ENCODE measurements at places on chromosomes 6 and 20.

DNA sequence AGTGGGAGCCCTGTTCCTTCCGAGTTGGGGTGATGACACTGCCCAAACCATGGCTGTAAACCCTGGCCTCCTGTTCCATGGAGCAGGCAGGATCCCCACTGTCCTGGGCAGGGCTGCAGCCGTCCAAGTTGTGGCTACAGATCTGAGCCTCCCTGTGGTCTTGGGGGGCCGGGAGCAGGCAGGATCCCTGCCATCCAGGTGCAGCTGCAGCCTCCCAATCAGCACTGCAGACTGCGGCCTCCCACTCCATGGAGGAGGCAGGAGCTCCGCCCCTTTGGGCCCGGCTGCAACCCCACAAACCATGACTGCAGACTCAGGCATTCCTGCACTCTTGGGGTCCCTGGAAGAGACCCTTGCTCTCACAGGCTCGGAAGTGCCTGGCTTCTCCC lies 872.1 kb upstream of the GJE1 start:
- no peak for ATAC-seq

DNA sequence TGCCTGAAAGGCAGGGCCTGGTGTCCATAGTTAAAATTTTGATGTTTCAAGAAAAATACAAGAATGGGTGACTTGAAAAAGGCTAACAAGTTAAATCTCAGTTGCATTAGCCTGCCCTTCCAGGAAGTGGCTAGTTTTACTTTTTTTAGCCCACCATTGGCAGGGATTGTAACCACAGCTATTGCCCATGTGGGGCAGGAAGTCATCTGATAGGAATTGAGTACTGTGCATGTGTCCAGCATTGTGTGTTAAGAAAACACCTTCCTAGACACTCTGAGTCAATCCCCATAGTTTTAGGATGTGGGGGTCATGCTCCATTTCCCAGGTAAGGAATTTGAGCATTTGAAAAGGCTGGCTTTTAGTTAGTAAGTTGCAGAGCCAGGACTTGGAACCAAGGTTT lies 26.9 kb downstream of the LYRM2 start:
- no peak for ATAC-seq

DNA sequence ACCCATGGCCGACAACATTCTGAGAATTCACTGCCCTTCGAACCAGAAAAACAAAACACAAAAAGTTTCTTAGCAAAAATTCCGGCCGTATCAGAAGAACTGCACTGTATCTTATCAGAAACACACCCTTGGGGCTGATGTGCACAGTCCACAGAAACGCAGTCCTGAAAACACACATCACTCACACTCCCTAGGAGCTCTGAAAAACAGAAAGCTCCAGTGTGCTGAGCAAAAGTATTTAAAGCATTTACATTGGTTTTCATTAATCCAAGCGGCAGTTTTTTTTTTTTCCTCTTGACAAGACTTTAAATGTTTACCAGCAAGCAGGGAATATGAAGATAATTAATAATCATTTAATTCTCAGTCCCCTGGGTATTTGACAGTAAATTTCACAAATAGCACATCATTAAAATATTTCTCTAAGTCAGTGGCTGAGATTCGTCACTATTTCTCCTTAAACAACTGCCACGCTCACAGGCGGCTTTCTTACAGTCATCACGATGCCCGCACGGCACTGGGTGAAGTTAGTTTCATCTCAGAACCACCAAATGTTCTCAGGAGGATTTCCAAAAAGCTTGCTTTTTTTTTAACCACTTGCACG lies 13.3 kb downstream of the NFATC2 start:
- ATAC-seq: no peak

- no peak for ATAC-seq
Measured at GRCh38 chr20:16352321-16352720, 220.9 kb downstream of the KIF16B start.

GRCh38 chr6:158358450-158359077 lies 46.3 kb downstream of the TULP4 start:
- no peak for ATAC-seq

- no peak for ATAC-seq
Measured at GRCh38 chr20:62031462-62032092, 34.1 kb downstream of the TAF4 start.

- no peak for ATAC-seq
Measured at GRCh38 chr6:159108426-159108985, 60.7 kb upstream of the FNDC1 start.

DNA sequence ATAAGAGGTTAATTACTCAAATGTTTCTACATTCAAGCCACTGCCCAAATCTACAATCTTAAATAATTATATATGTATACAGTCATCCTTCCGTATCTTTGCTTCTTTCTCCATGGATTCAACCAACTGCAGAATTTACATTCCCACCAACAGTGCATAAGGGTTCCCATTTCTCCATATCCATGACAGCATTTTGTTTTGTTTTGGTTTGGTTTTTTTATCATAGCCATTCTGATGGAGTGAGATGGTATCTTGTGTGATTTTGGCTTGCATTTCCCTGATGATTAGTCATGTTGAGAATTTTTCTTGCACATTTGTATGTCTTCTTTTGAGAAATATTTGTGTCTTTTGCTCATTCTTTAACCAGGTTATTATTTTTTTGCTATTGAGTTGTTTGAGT lies 198.5 kb downstream of the C6orf118 start:
- ATAC-seq: no peak

GRCh38 chr6:136129365-136129764 lies 120.7 kb downstream of the MTFR2 start:
- ATAC-seq: no peak

- ATAC-seq: no peak
Measured at GRCh38 chr20:18662279-18663040, 74.6 kb downstream of the DTD1 start.

DNA sequence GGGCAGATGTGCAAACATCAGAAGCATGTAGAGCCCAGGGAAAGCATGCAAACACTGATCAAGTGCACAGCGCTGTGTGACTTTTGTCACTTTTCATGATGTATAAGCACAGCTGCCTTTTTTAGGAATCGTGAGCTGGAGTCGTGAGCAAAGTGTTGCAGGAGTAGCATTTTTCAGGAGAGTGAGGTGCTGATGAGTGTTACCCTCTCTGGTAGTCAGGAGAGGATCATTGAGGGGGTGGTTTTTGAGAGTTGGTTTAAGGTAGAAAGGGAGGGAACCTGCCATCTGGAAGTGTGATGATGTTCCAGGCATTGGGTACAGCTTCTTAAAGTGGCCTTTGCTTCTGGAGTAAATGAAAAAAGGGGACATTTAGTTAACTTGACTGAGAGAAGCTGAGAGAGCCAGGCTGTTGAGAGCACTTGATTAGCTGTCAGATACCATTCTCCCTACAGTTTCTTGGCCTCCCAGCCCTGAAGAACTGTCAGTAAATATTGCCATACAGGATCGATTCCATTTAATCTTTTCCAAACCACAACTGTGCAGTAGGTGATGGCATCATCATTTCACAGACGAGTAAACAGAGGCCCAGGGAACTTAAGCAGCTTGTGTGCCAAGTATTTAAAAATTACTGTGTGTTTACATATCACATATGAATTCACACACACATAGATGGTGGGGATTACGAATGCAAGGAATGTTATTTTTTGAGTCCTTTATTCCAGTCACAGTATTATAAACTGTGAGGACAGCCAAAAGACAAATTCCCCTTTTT lies 28.9 kb downstream of the TPD52L1 start:
- ATAC-seq: peak; percentile 82

- ATAC-seq: no peak
Measured at GRCh38 chr20:25239387-25240370, 8.2 kb upstream of the PYGB start.

DNA sequence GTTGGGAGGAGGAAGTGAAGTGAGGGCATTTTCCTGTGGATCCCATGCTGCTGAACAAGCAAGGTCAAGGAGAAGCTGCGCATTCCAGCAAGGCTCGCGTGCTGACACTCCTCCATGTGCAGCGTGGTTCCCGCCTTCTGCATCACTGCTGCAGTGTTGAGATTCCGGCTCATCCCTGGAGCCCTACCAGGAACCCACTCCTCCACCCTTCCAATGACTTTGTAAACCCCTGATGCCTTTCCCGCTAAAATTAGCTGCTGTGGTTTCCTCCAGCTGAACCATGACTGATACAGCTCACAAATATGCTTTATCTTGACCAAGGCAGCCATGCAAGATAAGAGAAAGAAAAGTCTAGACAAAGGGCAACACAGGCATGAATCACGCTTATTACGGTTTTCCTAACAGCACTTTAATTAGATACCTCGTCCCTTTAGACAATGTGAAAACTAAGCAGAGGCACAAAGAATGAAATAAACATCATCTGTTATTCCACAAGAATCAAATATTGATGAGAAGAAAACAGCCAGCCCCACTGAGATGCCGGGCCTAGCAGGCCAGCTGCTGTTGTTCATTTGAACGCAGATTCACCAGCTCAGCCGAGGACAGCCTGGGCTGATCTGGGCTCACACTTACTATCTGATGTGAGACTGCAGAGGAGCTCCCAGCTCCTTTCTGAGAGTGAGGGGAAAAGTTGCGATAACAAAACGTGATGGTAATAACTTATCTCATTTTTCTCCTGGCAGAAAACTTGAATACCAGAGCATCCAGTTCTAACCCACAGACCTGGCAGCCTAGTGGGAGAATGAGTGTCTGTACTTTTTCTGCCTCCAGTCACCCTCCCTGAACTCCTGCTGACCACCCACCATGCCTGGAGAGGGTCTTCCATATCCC lies 14.2 kb upstream of the BNIP5 start:
- ATAC-seq: no peak

DNA sequence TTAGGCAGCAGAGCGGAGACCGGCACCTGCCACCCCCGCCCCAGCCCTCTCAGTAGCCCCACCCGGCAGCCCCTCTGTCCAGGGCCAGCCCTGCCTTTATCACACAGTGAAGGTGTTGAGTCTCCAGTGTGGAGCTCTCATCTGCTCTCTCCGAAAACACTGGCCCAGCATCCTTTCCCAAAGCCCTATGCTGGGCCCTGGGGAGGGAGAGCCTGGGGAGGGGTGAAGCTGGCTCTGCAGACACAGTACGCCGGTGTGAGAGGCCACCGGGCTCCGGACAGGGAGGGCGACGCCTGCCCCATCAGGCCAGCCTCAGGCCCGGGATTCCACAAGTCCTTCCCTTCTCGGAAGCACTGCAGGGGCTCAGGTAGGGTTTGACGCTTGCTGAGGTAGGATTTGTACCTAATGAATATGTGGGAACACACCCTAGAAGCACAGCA lies 186.9 kb downstream of the ERMARD start:
- ATAC-seq: no peak

DNA sequence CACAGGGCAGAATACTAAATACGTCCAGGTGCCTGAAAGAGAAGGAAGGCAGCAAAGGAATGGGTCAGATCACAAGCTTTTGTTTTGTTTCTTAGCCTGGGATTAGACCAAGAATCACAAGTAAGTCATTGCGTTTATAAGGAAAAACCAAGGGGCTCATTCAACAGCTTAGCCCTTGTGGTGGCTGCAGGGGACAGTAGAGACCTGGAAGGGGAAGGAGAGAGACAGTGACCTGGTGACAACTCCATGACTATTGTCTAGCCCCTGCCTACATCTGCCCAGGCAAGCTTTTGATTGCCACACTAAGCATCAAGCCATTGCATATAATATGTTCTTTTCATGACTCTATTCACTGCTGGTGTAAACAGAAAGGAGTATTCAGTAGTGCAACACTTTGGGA lies 30.2 kb upstream of the TBC1D7 start:
- ATAC-seq: no peak

DNA sequence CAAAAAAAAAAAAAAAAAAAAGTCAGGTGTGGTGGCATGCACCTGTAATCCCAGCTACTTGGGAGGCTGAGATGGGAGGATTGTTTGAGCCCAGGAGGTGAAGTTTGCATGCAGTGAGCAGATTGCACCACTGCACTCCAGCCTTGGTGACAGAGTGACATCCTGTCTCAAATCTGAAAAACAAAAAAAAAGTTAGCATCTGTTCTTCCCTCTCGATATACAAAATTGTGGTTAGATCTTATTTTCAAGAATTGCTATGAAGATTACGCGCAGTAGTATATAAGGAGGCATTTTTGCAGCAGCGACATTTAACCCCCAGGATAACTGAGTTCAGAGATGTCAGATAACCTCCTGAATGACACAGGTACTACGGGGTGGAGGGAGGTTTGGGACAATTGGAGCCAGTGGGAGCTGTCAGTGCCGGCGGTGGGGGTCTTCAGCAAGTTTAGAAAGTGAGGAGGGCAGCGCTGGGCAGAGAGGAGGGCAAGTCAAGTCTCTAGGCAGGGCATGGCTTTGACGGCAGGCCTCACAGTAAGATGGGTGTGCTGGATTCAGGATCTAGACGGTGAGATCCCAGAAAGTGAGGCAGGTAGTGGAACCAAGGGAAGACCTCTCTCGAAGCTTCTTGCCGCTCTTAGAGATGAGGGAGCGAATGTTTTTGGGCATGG lies 26.2 kb upstream of the MRPS18A start:
- ATAC-seq: no peak

- ATAC-seq: peak; percentile 53
Measured at GRCh38 chr6:91437315-91437729, 850.5 kb upstream of the MAP3K7 start.

- no peak for ATAC-seq
Measured at GRCh38 chr20:56513161-56514150, 11.1 kb upstream of the FAM209A start.

DNA sequence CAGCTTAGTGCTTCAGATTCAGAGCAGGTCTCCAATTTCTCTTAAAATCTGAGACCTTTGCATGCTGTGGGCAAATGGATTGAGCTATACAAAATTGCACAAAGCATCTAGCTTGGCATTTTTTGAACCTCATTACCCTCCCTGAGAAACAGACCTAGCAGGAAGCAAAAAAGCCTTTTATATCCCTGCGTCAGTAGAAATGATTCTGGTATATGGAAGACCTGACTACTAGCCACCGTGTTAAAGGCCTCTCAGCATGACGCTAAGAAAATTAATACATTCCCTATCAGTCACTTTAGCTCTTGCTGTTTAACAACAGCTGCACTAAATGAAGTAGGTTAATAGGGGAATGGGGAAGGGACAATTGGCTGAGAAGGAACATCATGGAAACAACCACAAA lies 110.7 kb upstream of the SMLR1 start:
- ATAC-seq: no peak

GRCh38 chr6:163489584-163489983 lies 75.1 kb downstream of the QKI start:
- no peak for ATAC-seq

DNA sequence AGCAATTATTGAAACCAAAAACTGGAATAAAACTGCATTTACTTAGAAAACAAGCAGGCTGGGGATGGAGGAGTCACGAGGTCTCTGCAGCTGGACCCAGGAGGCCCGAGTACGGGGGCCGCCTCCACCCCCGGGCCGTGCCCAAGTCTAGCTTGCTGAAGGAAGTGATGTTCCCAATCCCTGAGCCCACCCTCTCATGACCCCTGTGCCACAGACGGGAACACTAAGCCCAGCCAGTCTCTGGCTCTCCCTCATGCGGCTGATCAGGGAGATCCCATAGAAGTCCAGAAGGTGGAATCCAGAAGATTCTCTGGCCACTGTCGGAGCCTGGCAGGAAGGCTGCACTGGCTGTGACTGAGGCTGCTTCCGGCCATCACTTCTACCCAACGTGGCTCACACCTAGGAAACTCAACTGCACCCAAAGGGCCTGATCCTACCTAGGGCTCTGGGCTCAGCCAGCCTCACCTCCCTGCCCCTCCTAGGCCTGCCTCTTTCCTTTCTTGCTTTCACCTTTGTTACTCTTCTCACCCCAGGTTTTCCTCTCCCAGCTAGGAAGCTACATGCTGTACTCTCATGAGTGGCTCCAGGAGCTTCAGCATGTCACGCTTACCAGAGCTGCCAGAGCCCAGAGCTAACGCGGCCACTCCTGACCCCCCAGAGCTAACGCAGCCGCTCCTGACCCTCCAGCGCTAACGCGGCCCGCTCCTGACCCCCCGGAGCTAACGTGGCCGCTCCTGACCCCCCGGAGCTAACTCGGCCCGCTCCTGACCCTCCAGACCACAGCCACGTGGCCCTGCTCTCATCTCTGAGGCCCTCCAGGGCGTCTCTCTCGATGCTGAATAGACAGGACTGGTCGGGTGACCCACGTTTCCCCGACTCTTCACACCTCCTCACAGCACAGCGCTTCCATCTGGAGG lies 24.7 kb upstream of the HELZ2 start:
- ATAC-seq: no peak

Data from motor neuron (in vitro differentiated cells).